ENCODE measurements at places on chromosomes 4 and X.

GRCh38 chrX:110056419-110056818 lies 53.5 kb downstream of the TMEM164 start:
- no peak for DNase-seq

GRCh38 chr4:113232194-113232593 lies 182.7 kb downstream of the ANK2 start:
- DNase-seq = no peak

- DNase-seq = no peak
These were observed 68.9 kb downstream of the ENOX2 start for GRCh38 chrX:130834149-130834548.

DNA sequence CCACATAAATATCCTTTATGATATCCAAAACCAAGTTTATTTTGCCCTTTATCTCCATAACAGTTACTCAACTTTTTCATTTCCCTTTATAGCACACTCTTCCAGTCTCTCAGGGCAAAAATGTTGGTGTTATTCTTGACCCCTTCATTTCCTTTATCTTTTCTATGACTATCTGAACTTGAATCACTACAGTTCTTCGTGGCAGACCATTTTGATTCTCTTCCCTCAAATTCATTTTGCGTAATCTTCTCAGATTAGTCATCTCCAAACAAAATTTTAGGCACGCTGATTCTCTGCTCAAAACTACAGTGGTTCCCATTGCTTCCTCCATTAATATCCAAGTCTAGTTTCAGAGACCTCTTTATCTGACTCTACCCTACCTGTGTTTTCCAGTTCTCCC lies 26.1 kb downstream of the RUFY3 start:
- no peak for DNase-seq

GRCh38 chr4:180057891-180058671 lies 2185.1 kb upstream of the TENM3 start:
- peak; percentile 5 for DNase-seq

- no peak for DNase-seq
These were observed 20.8 kb upstream of the AREG start for GRCh38 chr4:74424111-74424510.

GRCh38 chr4:154593868-154594267 lies 3.3 kb upstream of the FGA start:
- DNase-seq = no peak

GRCh38 chrX:76148753-76149152 lies 24.1 kb upstream of the PBDC1 start:
- DNase-seq = peak; percentile 18

DNA sequence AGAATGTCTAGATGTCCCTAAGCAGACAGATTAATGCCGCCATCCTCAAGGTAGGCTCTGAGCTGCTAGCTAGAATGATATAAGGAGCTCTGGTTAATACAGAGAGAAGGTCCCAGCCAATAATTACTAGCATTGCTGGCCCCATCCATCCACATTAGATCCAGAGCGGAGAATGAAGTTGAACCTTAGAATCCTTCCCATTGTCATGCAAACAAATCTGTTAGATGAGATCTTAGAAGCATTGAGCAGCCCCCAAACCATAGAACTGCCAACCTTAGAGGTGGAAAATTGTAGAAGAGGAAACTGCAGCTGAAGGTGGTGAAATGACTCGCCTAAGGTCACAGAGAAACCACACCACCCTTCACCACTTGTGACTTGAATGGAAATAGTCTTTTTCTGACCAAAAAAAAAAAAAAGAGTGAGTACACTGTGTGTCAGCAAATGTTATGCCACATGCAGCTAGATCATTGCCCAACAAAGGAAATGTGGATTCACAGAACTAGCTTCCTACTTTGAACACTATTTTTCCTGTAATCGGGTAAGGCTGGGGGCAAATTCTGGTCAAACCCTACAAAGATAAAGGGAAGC lies 162.1 kb downstream of the SMIM20 start:
- DNase-seq = peak; percentile 48

DNA sequence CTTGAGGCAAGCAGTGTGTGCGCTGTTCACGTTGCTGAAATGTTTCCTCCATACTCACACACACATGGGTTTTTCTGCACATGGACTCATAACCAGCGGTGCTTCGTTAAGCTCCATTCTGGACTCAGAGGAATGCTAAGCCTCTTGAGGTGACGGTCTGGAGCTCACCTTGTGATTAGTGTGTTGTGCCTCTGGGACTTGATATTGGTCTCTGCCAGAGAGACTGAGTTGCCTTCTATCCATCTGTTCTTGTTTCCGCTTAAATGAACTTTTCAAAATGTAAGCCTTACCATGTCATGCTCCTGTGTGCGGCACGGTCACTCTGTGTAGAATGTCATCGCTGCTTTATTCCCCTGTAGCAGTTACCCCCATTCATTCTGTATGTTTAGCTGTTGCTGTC lies 42.5 kb downstream of the ADD1 start:
- no peak for DNase-seq

DNA sequence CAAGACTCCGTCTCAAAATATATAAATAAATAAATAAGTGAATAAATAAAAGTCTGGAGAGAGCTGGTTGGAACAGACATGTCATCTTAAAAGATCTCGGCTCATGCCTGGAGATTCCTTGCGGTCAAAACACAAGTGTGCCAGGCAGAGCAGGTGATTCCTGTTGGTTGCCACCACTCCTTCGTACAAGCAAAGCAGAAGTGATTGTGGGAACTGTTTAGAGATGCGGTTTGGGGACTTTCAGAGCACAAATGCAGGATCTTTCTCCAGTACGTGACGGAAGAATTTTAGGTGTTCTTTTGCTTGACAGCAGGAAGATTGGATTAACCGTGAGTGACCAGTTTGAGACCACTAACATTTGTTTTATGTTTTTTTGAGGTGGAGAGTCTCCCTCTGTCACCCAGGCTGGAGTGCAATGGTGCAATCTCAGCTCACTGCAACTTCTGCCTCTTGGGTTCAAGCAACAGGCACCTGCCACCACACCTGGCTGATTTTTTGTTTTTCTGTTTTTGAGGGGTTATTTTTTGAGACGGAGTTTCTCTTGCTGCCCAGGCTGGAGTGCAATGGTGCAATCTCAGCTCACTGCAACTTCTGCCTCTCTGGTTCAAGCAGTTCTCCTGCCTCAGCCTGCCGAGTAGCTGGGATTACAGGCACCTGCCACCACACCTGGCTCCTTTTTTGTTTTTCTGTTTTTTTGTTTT lies 2.8 kb upstream of the CRLF2 start:
- no peak for DNase-seq

- DNase-seq = no peak
These were observed 740.1 kb downstream of the KLHL13 start for GRCh38 chrX:117376460-117376859.

DNA sequence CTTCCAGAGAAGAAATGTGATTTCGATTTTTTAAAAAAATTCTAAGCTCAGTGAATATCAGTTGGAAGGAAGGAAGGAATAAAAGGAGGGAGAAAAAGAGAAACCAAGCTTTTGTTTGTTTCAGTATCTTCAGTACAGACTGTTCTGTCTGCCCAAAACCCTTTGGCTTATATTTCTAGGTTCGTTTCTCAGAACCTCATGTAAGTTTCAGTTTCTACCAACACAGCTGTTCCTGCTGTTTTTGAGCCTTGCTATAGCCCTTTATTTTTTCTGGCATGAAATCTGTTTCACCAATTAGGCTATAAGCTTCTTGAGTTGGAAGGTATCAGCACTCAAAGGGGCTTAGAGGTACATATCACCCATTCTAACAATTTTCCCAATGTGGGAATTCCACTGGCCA lies 157.9 kb downstream of the GBA3 start:
- DNase-seq = no peak

DNA sequence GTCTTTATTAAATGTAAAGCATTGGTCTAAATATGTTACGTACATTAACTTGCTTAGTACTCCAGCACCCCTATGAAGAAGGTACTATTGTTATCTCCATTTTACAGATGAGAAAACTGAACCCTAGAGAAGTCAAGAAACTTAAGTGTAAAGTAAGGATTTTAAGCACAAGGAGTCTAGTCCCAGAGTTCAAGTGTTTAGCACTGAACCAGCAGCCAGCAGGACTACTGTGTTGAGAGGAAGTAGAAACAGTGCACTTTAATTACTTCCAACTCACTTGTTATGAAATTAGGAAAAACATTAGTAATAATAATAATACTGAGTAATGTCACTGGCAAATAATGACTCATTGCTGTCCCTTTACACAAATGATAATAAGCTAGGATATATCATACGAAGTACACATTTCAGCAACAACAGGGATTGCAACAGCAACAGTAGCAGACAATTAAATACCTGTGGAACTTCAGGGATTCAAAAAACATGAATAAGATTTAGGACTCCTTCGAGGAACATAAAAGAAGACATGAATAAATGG lies 548.1 kb upstream of the HS3ST1 start:
- DNase-seq = no peak

- no peak for DNase-seq
These were observed 29.8 kb downstream of the PTCHD1 start for GRCh38 chrX:23364416-23364815.

DNA sequence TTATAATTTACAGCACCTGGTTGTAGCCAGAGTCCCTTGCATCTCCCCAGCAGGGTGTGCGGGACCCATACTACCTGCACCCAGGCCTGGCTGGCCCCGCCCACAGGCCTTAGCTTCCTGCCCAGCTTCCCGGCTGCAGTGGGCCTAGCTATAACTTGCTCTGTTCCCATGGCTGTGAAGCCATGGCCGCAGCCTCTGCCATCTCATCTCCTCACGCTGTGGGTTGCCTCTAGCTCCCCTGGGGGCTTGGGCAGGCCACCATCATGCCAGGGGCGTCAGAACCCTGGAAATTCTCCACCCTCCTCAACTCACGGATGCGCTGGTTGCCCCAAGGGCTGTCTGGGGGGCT lies 26.1 kb upstream of the SORBS2 start:
- DNase-seq = no peak

GRCh38 chr4:142077048-142077447 lies 440.7 kb downstream of the IL15 start:
- DNase-seq = no peak

- DNase-seq = no peak
These were observed 37.5 kb upstream of the NEIL3 start for GRCh38 chr4:177271915-177272766.

GRCh38 chr4:37749398-37749988 lies 63.3 kb upstream of the RELL1 start:
- DNase-seq = no peak

- no peak for DNase-seq
These were observed 110.9 kb downstream of the FBXW7 start for GRCh38 chr4:152424977-152425376.

- DNase-seq = no peak
These were observed 9.7 kb upstream of the CDKN2AIP start for GRCh38 chr4:183434666-183435190.

DNA sequence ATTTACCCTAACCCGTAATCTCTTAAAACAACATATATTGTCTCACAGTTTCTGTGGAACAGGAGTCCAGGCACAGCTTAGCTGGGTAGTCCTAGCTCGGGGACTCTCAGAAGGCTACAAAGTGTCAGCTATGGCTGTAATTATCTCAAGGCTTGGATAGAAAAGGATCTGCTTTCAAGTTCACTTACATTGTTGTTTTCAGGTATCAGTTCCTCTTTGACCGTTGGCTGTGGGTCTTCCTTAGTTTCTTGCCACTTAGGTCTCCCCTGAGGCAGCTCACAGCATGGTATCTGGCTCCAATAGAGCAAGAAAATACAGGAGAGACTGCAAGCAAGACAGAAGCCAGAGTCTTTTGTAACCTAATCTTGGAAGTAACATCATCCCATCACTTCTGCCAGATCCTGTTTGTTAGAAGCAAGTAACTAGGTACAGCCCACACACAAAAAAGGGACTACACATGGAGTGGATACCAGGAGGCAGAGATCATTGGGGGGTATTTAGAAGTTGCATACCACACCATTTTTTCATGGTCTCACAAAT lies 137.0 kb downstream of the MAGEB5 start:
- no peak for DNase-seq

DNA sequence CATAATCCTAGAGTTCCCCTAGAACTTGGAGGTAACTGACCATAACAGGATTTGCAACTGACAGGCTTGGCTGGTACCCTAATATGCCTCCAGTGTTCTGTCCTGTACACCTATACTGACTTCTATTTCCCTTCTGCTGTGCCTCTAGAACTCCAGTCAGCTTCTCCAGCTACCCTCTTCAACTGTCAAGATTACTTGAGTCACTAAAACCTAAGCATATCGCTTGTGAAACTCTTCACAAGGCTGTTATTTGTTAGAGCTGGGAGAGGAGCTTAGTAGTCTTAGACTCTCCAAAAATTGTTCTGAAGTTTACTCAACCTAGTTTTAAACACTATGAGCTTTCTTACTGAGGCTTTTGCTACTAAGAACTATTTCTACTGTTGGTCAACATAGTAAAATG lies 52.0 kb downstream of the CCNG2 start:
- no peak for DNase-seq

DNA sequence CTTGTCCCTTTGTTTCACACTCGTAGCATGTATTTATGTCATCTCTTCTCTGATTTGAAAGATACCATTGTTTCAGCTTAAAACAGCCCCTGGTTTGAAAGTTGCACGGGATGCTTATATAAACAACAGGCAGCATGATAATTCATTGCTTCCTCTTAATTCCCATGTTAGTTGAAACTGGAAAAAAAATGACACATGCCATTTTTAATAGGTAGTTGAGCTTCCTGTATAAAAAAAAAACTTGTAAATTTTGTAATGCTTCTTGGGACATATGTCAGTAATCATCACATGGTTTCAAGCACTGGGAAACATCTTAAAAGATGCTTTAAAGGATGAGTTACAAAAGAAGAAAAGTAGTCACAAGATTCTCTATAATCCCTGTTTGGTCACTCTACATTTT lies 243.0 kb downstream of the PALLD start:
- no peak for DNase-seq

- DNase-seq = peak; percentile 20
These were observed 17.5 kb downstream of the STX18 start for GRCh38 chr4:4524364-4524763.

DNA sequence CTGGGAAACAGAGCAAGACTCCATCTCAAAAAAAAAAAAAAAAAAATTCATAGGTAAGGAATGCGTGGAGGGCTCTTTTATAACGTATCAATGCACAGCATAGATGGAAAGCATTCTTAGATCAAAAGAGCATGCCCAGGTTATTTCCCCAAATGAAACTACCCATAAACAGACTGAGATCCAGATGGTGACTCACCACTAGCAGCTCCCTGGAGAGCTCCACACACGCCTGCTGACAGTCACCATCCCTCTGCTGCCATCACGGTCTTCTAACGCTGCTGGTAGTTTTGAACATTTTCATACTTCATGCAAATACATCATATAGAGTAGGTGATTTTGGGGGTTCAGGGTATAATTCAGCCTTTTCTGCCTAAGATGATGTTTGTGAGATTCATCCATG lies 136.9 kb downstream of the ASMT start:
- DNase-seq = no peak

GRCh38 chr4:13711233-13711785 lies 83.8 kb upstream of the BOD1L1 start:
- no peak for DNase-seq

DNA sequence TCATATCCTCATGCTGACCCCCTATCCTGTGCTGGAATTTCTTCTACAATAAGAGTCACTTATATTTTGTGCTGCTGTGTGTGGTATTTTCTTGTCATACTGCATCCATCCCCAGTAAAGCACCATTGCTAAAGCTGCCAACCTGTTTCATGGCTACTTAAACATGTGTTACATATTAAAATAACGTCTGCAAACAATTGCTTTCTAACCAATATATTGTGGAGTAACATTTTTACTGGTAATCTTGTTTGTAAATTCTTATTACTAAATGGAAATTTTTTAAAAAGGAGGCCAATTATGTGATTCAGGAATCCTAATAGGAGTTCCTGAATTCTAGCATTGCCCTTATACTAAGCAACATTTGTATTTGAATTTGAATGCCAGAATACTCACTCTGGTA lies 160.3 kb upstream of the VEGFC start:
- no peak for DNase-seq

- no peak for DNase-seq
These were observed 24.3 kb upstream of the FAM47C start for GRCh38 chrX:36983831-36984230.
